ENCODE measurements at places on chromosomes 12 and 14.

DNA sequence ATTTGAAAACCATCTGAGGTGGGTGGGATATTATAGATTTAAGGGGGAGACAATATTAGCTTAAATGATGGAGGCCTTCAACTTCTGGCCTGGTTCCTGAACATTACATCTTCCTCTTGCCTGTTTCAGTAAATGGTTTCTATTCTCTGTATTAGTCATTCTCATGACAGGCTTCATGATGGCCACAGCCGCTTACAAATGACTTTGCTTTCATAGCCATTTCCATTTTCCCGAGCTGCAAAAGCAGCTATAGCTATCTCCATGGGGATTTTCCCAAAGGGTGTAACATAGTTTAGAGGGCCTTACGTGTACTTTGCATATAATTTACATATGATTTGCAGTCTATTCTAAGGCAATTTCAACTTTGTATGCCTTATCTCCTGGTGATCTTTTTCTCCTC is 121.8 kb downstream of the NRXN3 start:
- no peak for DNase-seq

GRCh38 chr14:51442513-51443175 is 202.6 kb downstream of the TMX1 start:
- DNase-seq = no peak

DNA sequence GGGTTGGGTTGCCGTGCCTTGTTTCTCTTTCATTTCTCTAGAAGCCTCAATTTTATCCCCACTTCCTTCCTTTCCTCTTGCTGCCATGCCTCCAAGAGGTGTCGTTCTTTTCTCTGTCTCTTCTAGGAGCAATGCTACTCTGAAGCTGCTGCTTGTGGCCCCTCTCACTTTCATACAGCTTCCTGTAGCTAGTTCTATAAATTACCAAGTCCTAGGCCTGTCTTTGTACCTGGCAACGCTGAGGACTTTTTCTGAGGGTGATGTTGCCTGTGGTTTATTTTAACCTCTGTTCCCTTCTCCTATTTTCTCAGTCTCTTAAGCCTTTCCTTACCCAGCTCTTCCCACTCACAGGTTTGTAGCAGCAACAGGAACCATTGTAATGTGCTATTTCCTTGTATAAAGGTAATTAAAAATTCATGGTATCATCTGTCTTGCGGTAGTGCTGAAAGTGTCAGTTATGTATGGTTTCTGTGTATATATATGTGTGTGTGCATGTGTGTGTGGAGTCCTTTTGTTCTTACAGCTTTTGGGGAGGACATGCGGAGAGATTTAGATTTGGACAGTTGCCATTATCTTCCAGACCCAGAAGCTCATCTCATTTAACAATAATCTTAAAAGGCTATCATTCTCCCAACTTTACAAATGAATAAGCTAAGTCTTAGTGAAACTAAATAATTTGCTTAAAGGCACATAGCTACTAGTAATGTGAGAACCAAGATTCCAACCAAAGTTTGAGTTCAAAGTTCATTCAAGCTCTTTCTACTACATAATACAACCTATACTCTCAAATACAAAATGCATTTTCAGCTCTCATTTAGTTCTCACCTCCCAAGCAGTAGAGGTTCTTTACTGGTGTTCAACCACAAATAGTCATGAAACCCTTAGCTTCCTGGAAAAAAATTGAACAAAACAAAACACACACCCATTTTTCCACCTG is 43.8 kb downstream of the DDHD1 start:
- no peak for DNase-seq

GRCh38 chr14:73153272-73153671 is 17.0 kb downstream of the PSEN1 start:
- DNase-seq = no peak

DNA sequence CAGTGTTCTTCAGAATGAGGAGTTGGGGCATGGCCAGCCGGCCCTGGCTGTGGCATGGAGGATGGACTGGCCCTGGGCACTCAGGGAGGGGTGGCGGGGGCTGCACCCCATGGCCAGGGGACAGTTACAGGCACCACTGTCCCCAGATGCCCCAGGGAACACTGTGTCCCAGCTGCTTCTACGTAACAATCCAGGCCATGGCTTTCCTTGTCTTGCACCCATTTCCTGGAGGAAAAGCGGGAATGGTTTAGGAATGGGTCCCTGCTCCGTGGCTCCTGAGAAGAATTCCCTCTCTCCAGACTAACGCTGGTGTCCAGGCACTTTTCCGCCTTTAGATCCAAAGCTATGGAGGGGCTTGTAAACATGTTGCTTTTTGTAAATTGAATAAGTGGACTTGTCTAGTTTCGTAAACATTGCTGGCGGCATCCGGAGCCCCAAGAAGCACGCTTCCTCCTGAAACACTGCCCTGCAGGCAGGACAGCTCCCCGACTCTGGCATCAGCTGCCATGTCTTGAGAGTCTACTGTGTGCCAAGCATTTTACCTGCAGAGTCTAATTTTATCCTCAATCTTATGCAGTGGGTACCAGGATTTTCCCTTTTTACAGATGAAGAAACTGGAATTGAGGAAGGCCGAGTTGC is 238.3 kb downstream of the SLC41A2 start:
- no peak for DNase-seq

DNA sequence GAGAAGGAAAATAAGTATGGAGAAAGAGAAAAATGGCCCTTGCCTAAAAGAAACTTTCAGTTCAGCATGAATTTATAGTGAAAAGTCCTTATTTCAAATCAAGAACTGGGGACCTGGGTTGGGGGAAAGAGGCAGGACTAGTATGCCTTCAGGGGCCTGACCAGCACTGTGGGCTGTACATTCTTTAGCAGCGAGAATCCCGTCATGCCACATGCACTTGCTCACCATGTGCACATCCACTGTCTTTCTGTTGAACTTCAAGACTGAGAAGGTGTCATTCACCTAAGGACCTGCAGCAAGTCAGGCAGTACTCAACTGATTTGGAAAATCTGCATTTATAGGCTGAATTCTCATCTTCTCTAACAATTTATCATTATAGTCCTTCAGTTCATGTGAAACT is 50.2 kb downstream of the RAB35 start:
- no peak for DNase-seq
